Left ventricle myocardium superior (tissue), 1 donor: ENCODE measurements at places on chromosomes 5 and 9.

GRCh38 chr5:77882670-77883257, 106.6 kb upstream of the TBCA start:
- DNase-seq: no peak

GRCh38 chr5:94266170-94266569, 352.2 kb downstream of the KIAA0825 start:
- DNase-seq: no peak

GRCh38 chr9:101536938-101537337, 3.3 kb downstream of the RNF20 start:
- DNase-seq: no peak

GRCh38 chr9:18824095-18824666, 208.8 kb downstream of the SAXO1 start:
- no peak for DNase-seq

DNA sequence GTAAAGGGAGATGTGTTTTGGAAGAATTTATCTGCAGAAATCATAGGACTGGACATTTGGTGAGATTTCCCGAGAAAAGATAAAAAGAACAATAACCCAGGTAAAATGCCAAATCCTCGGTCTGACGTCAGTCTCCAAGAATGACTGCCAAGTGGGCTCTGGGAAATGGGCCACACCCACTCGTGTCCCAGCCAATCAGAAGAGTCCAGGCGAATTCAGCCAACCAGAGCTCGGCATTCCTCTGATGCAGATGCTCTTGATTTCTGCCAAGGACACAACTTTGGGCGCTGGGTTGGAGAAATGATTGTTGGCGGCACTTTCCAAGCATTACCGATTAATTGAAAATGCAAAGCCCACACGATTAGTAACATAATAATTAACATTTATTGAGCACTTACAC, 73.3 kb downstream of the FGF18 start:
- DNase-seq: no peak

DNA sequence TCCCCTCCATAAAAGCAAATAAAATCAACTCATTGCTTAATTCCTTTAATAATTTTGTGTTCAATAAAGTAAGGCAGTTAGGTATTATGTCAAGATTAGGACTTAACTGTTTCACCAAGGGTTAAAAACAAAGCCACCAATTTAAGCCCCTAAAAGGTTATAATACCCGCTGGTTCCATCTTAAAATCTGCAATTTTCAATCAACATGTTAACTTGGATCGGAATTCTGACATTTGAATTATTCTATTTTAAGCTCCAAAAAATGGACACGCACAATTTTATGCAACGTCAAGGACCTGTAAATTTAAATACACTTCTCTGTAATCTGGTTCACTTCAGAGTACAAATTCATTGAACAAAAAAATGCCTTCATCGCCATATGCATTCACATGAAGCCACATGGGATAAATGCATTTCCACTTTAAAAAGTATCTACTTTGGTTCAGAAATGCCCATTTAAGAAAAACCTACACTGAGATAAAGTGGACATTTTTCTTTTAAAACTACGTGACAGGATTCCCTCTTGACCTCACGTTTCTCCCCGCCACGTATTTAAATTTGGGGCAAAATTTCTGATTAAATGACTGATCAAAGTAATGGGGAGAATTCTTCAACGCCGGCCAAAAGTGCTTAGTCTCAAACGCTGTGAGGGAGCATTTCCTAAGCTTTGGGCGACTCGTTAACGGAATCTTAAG, 721 bp downstream of the GIN1 start:
- DNase-seq: no peak

DNA sequence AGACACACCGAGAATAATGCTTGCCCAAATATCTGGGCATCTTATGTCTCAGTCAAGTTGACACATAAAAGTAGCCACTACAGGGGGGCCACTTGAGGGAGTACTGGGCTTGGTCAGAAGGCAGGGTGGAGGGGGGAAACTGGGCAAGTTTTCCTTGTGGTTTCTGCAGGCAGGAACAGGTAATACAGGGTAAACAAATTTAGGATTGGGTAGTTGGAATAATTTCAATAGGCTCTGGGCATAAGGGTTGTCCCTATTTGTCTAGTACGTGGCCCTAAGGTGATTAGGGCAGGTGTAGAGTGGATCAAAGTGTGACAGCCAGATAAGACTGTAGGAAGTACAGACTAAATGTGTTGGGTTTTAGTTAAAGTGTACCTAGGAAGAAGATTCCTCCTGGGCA, 353.1 kb downstream of the TLE4 start:
- DNase-seq: no peak

DNA sequence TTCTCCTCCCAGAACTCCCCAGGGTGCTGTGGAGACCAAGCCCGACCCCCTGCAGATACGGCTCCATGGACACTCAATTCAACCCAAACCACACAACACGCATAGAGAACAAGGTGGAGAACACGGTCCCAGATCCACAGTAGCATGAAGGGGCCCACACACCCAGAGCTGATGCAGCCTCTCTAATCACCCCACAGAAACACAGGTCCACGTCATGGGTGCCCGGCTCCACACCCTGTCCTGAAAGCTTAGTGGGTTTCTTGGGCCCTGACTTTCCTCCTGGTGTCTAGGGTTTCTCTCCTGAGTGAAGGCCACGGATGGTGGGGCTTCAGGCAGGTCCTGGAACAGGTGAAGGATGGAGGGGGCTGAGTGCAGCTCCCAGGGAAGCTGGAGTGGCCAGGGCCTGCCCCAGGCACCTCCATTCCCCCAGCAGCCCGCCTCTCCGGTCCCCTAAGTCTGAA, 1.5 kb upstream of the SLC23A1 start:
- peak; percentile 17 for DNase-seq

DNA sequence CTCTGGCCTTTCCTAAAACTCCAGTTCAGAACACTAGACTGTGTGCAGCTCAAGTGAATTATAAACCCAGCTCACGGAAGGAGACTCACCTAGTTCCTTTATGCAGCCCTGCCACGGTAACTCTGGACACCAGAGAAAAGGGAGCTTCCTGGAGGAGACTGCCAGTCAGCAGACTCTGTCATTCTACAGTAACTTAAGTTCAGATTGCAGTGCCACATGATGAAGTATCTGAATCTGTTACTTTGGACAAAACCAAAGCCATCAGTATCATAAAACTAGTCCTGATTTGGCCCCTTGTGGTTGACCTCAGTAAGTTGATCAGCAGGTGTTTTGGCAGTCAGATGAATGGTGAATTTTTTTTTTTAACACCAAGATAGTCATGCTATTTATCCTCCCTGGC, 2.7 kb downstream of the MTRR start:
- DNase-seq: no peak

DNA sequence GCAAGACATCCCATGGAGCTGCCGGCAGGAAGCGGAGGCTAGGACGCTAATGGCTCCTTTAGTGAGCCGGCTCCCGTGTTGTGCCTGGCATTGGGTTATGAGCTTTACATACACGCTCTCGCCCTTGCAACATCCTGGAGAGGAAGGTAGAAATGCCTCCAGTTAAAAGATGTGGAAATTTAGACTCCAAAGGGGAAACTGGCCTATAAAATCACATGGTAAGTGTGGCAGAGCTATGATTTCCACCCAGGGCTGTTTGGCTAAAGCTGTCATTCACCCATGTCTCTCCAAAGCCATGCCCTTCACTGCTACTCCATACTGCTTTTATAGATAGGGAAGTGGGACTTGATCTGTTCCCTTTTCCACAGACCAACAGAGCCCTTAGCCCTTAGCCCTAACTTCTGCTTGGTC, 5.2 kb downstream of the GM2A start:
- no peak for DNase-seq

DNA sequence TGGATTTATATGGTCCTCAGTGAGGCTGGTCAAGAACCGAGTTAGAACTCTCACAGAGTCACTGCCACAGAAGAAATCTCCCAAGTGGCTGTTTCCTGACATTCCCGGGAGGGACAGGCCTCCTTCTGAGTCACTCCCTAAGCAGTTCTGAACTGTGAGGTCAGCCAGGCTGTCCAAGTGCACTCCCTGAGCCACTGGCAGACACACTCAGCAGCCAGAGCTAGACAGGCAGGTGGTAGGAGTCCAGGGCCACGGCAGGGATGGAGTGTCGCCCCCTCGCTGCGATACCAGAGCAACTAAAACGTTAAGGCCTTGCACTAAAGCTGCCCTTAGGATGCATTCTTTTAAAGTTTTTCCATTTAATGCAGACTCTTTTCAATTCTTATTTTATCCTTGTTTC, 3.4 kb downstream of the IL4 start:
- no peak for DNase-seq

- no peak for DNase-seq
Measured at GRCh38 chr5:112983363-112983762, 6.8 kb downstream of the DCP2 start.

DNA sequence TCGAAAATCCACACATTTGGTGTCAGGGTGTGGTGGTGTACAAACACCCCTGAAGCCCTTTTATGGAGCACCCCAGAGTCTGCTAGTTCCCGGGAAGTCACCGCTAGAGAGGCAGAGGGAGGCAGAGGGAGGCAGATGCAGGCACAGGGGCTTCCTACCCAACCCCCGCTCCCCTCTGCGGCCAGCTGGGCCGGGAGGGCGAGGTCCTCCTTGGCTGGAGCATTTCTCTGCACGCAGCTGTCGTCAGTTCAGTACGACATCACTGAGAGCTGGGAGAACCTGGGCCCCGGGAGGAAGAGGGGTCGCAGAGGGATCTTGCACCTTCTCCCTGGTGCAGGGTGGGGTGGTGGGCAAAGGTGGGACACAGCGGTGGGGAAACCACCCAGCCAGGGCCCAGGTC, 15.8 kb upstream of the UBAC1 start:
- DNase-seq: no peak

GRCh38 chr5:172797771-172798191, 26.8 kb upstream of the DUSP1 start:
- DNase-seq: no peak

DNA sequence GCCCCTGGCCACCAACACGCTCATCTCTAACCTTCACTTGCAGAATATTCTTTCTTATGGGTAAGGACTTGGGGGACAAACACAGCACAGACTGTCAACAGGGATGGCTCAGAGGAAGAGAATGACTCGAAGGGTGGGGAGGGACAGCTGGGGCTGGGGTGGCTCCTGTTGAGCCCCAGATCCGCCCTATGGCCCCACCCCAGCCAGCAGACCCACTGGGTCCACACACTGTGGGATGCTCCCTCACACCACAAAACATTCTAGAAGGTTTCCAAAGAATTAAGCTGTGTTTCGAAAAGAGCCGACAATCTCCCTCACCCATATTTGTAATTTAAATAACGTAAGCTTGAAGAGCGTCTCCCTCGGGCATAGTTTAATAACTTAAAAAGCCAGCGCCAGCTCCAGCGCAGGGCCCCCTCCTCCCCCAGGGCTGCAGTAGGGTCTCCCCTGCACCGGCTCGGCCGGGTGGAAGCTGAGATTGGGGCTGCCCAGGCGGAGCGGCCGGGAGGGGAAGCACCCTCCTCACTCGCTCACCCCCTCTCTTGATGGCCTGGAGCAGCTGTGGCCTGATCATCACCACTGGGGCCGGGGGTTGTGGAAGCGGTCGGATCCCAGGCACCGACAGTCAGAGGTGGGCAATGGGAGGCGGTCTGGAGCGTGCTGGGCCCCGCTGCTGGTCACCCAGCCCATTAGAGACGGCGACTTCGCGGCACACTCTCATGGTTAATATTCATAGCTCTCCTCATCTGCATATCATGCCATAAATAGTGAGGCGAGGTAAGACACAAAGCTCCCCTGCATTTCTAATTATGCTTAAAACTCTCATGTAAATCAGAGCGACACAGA, 37.6 kb downstream of the NACC2 start:
- no peak for DNase-seq

DNA sequence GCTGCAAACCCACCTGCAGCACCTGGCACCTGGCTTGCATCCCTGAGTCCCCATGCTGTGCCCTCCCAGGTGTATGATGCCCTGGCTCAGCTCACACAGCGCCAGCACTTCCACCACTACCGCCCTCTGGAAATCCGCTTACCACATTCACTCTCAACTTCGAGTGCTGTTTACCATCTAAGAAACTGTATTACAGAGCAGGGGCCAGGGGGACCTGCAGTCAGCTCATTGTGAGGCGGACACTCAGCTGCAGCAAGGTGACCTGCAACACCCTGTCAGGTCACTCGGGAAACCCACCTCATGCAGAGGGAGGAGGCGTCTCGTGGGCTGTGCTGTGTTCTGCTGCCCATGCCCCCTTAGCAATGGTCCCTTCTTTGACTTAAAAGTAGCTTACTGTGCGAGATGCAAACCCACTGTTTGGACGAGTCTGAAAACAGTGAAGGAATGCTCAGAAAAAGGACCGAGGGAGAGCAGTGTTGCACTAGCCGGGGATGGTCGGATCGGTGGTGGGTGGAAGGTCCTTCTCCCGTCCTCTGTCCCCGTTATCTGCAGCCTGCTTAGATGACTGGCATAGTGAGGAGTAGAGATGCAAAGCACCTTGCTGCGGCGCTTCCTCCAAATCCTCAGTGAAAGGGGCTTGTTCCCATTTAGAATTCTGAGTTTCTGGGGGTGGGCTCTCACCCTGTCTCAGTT, 55.2 kb upstream of the CTSL start:
- DNase-seq: no peak

- DNase-seq: no peak
Measured at GRCh38 chr5:97918620-97919019, 735.6 kb upstream of the RIOK2 start.

DNA sequence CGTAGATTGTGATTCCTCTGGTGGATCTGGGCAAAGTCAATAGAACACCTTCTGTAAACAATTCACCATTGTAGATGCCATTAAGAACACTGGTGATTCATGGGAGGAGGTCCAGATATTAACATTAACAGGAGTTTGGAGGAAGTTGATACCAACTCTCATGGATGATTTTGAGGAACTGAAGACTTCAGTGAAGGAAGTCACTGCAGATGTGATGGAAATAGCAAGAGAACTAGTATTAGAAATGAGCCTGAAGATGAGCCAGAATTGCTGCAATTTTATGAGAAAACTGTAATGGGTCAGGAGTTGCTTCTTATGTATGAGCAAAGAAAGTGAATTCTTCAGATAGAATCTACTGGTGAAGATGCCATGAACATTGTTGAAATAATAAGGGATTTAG, 26.9 kb downstream of the TCERG1 start:
- no peak for DNase-seq

DNA sequence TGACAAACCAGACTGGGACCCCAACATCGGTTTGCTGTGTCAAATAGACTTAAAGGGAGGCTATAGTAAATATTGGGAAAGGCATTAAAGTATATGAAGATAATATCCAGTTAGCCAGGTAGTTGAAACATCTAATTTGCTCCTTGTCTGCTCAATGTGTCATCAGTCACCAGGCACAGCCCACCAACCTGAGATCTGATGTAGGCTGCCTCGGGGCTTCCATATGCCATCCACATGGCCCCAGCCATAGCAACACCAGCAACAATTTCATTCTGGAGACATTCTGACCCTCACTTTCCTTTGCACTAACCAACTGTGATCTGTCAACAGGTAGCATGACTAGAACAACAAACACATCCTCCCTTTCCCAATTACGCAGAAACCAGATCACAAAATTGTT, 196.0 kb downstream of the NR2F1-AS1 start:
- DNase-seq: no peak

- DNase-seq: no peak
Measured at GRCh38 chr9:121713400-121714070, 62.1 kb downstream of the DAB2IP start.

GRCh38 chr5:102453716-102454115, 45.1 kb downstream of the SLCO6A1 start:
- DNase-seq: no peak
